ENCODE measurements at places on chromosomes 5 and 9.

GRCh38 chr5:73067213-73067612 lies 53.2 kb upstream of the TMEM171 start:
- no peak for DNase-seq

- DNase-seq: no peak
Measured at GRCh38 chr5:6591671-6592288, 41.1 kb downstream of the NSUN2 start.

- no peak for DNase-seq
Measured at GRCh38 chr5:134111741-134112647, 2.5 kb upstream of the TCF7 start.

DNA sequence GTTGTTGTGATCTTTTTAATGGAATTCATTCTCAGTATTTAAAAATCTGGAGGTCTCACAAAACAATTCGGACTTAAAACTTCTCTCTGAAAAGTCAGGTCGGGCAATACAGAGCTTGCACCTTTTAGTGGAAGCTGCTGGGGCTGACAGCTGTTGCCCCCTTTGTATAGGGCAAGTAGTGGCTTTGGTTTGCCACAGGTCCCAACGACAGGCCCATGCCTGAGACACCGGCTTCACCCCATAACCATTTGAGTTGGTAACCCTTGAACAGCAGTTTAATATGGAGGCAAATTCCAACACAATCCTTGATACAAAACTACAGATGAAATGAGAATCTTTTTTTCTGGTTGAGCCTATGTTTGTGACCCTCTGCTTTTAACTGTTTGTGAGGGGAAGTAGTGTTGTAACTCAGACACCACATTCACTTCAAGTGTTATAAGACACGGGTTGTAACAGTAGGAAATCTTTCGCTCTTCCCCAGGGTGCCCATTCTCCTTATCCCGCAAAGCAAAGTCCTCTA lies 752 bp upstream of the GLRX start:
- no peak for DNase-seq

- DNase-seq: peak; percentile 94
Measured at GRCh38 chr5:110086658-110087388, 397.1 kb downstream of the MAN2A1 start.

GRCh38 chr9:7216004-7216841 lies 458.4 kb downstream of the KDM4C start:
- peak; percentile 18 for DNase-seq

DNA sequence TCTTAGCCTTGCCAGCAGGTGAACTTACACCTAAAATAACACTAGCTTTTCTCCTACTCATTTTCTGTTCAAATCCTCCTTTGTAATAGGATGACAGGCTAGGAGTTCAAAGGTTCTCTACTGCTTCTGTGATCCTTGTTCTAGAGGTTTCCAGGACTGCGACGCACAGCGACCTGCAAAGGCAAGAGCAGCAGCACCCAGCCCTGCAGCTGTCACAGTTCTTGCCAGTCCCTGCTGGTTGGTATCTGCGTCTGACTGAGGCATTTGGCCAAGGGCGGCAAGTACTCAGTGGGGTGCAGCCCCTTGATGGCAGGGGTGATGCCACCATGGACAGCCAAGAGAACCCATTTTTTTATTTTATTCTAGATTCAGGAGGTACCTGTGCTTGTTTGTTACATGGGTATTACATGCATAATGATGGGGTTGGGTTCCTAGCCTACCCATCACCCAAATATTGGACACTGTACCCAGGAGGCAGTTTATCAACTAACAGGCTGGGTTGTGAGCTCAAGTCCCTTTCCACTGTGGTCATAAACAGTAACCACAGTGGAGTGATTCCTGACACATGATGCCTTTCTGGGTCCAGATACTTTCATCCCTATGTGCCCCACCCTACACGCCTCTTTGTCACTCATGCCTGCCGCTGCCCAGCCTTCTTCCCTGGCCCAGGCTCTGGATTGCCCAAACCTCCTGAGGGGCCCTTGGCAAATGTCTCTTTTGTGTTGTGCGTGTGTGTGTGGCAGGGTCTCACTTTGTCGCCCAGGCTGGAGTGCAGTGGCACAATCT lies 111.0 kb downstream of the GAPVD1 start:
- DNase-seq: no peak

- DNase-seq: no peak
Measured at GRCh38 chr5:34632807-34633422, 23.2 kb upstream of the RAI14 start.

DNA sequence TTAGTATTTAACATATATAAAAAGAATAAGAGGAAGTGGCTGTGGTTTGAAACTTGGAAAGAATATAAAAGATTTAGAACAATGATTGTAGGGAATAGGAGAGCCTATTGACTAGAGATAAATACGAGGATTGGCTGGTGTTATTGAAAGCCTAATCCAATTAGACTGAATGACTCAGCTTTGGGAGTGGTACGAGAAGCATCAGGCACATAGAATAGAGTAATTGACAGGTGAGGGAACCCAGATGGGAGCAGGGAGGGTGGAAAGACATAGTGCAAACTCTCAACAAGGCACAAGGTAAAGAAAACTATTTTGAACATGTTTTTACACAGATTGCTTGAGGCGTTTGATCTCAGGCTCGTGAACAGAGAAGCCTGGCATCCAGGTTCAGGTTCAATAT lies 338.9 kb upstream of the KLF9 start:
- no peak for DNase-seq

- DNase-seq: no peak
Measured at GRCh38 chr5:59795141-59795540, 98.4 kb downstream of the PDE4D start.

Data from fibroblast of skin of left quadriceps (primary cell).